ENCODE measurements at places on chromosomes 1 and 21.

DNA sequence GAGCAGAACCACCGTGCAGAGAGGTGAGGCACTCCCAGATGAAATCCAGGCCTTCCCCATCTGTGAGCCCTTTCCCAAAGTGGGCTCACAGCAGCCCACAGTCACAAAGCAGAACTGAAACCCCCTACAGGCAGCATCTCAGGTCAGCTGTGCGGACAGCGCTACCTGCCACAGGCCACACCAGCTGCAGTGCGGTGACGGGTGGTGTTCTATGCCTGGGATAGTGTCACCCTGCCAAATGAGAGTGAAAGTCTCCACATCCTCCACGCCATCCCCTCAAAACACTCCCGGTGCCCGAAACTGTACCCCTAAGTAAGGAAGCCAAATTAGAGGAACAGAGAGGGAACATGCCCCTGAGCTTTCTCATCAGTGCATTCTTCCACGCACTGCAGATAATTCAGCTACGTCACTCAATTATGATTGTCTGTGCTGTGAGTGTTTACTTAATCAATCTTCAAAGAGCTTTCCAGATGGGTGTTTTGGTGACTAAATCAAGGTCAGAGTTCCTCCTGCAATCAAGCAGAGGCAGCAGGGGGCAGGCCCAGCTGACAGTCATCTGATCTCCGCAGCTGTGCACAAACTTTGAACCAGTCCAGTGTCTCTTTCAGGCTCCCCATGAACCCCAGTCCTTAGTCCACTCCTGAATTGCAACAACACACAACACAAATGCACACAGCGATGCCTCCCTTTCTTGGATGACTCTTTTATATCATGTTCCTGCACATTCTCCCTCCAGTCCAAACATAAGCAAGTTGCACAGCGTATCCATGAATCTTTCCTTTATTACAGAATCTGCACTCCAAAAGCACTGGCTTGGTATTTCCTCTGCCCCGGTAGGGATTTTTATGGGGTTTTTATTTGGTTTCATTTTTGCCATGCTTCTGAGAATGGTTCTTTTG lies 150.0 kb downstream of the TOMM20 start:
- no peak for DNase-seq

DNA sequence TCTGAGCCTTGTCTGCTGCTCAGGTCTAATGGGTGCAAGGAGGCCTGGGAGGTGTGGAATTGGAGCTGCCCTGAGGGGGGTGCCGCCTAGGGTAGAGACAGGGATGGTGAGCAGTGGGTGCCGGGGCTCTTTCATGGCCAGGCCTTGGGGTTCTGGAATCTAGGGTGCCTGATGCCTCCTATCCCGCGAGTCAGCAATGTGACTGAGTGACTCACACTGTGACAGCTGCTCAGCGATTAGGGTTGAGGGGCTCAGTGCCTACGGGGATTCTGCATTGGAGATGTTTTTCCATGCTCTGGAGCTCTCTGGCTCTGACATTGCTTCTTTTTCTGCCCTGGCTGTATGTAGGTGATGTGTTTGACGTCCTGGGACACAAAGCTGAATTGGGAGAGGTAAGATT lies 16.8 kb downstream of the ATP8B2 start:
- no peak for DNase-seq

- no peak for DNase-seq
Observed at GRCh38 chr1:116380499-116381242, 7.6 kb downstream of the ATP1A1 start.

DNA sequence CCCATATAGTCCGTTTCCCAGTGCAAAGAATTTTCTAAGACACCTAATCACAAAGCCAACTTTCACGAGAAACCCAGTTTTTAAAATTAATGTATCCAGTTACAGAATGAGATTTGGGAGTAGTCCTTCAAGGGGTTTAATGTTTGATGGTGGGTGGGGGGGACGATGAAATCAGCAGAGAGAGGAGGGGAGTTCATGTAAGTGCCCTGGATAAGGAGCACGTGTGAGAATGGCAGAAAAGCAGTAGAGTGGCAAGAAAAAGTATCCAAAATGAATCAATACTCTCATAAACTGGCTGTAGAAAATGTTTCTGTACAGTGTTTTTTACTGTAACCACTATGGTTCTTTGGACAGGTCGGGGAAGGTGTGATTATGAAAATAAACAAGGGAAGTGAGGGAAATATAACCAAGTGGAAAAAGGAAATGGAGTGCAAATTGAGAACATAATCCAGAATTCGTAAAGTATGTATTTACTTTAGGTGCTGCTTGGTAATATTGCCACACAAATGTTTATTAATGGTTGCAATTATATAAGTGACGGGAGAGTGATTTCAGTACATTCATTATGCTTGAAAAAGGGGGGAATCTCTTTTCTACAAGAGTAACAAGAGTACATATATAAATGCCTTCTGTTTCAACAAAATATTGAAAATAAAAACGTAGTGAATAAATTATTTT lies 118.7 kb upstream of the RRP15 start:
- no peak for DNase-seq

DNA sequence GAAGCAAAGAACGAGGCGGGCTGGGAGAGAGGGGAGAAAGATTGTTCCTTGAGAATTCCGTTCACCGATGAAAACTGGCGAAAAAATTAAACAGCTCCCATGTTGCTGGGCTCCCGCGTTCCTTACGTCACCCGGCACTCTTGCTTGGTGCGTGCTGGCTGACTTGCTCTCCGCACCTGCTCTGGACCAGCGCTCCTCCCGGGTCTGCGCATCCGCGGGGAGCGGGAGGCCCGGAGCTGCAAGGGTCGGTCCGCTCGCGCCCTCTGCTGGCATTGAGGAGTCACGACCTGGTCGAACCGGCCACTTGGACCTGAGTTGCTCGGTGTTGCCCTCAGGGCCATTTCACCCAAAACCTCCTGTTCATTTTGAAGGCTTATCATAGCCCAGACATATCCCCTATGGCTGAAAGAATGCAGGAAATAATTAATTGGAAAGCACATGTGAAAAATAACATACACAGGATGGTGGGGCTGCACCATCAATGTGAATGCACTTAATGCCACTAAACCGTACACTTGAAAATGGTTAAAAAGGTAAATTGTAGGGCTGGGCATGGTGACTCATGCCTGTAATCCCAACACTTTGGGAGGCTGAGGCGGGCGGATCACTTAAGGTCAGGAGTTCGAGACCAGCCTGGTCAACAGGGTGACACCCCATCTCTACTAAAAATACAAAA lies 98.9 kb upstream of the BACE2 start:
- DNase-seq: no peak

DNA sequence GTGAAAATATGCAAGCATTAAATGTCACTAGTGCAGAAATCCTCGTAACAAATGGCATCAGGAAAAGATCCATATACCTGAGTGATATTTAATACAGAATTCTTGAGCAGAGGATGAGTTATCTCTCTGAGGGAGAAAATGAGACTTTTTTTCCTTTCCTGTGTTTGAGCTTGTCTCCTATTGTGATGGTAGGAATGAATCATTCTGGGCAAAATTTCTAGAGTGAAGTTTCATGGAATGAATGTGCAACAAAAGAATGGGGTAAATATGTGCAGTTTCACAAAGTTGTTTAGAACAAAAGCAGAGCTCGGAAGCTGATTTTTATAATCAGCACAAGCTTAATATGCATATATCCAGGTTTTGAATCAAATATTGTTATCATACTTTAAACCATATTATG lies 4.6 kb downstream of the CTPS1 start:
- DNase-seq: no peak

DNA sequence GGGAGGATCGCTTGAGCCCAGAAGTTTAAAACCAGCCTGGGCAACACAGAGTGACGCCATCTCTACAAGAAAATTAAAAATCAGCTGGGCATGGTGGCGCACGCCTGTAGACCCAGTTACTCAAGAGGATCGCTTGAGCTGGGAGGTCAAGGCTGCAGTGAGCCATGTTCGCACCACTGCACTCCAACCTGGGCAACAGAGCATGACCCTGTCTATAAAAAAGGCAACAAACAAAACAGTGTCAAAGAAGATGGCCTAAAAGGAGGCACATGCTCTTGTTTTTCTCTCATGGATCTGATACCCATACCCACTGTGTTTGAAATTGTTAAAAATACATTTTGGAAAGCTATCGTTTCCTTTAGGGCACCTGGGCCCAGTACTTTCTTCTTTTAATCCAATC lies 191.7 kb downstream of the SLC45A1 start:
- DNase-seq: no peak

DNA sequence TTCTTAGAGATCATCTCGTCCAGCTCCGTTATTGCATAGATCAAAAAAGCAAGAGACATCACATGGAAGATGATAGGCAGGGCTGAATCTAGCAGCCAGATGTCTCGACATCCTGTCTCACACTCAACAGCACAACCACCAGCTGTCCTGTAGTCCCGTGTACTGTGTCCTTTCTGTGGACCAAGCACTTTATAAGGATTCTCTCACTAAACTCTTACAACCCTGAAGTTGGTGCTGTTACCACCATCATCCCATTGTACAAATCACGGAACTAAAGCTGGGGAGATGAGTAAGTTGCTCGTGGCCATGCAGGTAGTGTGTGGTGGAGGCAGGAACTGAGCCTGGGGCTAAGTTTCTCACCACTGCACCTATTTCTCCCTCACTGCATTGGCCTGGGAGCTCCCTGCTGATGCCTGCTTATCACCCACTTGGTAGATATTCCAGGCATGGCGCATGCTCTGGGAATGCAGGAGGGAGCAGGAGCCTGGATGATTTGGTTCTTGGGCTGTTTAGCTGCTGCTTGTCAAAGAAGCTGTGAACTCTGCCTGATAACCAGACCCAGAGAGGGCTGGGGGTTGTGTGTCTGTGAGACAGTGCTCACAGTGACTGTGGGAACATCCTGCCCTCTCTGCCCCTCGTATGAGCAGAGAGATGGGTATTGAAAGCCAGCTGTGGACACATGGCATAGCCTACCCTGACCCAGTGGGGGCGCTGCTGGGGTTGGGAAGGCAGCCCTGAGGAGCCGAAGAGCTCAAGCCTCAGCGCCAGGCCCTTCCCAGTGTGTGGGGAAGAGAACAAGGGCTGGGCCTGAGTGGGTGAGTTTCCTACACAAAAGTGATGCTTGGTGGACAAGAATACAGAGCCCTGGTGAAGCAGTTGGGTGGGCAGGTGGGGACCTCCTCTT lies 13.6 kb downstream of the PPFIA4 start:
- DNase-seq: no peak

DNA sequence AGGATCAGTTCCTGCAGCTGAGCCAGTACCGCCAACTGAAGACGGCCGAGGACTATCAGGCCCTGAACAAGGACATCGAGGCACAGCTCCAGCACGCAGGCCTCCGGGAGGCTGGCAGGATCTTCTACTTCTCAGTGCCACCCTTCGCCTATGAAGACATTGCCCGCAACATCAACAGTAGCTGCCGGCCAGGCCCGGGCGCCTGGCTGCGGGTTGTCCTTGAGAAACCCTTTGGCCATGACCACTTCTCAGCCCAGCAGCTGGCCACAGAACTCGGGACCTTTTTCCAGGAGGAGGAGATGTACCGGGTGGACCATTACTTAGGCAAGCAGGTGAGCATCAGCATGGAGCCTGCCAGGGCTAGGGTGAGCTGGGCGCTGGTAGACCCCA lies 10.7 kb downstream of the H6PD start:
- no peak for DNase-seq

- DNase-seq: no peak
Observed at GRCh38 chr1:235368428-235368827, 1.2 kb downstream of the TBCE start.

Measured in renal cortex interstitium (tissue), 15 donors.